NCI-H2107 (cell line): ENCODE measurements at places on chromosomes 5 and 9.

GRCh38 chr9:2625427-2625826 lies 3.8 kb downstream of the VLDLR start:
- DNase-seq, result no peak

DNA sequence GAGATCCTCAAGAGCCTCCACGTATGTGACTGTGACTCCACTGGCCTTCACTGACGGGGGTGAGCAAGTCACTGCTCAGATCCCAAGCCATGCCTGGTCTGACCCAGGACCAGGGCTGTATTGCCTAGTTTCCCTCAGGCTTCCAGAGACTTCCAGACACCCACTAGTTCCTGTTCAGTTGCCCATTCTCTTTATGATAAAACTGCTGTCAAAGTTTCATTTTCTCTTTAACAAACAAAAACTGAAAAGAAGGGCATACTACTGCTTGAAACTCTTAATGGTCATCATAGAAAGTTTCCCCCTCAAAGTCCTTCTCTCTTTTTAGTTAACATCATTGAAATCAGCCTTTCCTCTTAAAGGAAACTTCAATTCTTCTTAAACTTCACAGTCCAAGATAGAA lies 105.7 kb upstream of the GHR start:
- DNase-seq, result no peak

- no peak for DNase-seq
Observed at GRCh38 chr9:137917795-137918194, 40.2 kb downstream of the CACNA1B start.

DNA sequence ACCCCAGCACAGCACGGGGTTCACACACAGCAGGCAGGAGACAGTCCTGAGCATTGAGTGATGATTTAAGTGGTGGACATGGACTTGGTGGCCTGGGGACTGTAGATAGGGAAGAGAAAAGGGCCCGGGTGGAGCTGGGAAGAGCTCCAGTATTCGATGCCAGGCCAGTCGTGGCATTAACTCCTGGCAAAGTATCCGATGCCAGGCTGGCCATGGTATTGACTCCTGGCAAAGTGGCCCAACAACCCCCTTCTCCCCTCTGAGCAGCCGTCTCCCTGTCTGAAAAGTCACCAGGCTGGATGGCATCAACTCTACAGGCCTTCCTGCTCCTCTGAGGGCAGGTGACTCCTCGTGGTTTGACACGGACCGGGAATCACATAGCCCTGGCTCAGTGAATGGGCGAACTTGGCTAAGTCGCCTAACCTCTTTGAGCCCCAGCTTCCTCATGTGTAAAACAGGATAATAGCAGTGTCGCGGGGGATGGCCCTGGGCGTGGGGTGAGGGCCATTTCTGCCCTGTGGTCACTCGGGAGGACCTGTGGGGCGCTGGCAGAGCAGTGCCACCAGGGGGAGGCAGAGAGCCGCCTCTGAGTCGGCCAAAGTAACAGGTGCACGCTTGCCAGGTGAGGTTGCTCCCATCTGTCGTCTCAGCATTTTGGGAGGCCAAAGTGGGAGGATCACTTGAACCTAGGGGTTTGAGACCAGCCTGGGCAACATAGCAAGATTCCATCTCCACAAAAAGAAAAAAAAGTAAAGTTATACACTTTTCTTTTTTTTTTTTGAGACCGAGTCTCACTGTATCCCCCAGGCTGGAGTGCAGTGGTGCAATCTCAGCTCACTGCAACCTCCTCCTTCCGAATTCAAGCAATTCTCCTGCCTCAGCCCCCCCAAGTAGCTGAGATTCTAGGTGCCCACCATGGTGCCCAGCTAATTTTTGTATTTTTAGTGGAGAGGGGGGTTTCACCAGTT lies 5.7 kb upstream of the SEC16A start:
- peak; percentile 47 for DNase-seq

DNA sequence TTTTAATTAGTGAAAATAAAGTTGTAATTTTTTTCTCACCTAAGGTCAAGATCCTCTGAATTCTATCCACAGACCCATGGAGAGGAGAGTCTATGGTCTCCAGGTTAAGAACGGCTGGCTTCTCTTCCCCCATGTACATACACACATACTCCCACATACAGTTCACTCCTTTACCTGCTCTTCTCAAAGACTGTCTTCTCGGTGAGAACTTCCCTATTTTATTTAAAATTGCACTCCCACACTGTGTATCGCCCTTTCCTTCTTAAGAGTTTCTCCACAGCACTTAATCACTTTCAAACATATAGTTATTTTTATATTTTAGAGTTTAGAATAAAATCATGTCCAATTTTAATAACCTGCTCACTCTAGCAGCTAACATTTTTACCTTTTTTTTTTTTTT lies 3.6 kb upstream of the JADE2 start:
- no peak for DNase-seq
